ENCODE measurements at places on chromosomes 6 and 20.
A peak's percentile ranks its signal among the peaks of the same experiment; 100 is the strongest.

- no peak for DNase-seq
These were observed 172.5 kb downstream of the HTR1B start for GRCh38 chr6:77290798-77291197.

- DNase-seq, result no peak
These were observed 99.3 kb downstream of the SOBP start for GRCh38 chr6:107589199-107589598.

- DNase-seq, result no peak
These were observed 60.8 kb downstream of the MOCS1 start for GRCh38 chr6:39873439-39873838.

DNA sequence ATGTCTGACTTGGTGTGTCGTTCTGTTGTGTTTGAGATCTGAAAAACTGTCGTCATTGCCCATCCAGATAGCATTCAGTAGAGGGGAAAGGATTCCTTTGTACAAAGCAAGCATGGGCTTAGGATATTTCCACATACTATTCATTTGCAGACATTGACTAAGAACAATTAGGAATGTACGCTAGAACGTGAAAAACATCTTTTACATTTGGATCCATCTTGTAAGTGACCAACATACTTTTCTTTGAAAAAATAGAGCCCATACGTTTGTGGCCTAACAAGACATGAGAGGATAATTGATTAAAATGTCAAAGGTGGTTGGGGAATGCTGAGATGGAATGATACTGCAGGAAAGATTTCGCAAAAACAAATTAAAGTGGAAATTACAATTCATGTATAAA, 225.8 kb upstream of the QKI start:
- DNase-seq, result no peak

- DNase-seq, result no peak
These were observed 26.2 kb downstream of the ADTRP start for GRCh38 chr6:11752360-11752759.

GRCh38 chr6:24897186-24897585, 38.6 kb downstream of the RIPOR2 start:
- DNase-seq, result no peak

DNA sequence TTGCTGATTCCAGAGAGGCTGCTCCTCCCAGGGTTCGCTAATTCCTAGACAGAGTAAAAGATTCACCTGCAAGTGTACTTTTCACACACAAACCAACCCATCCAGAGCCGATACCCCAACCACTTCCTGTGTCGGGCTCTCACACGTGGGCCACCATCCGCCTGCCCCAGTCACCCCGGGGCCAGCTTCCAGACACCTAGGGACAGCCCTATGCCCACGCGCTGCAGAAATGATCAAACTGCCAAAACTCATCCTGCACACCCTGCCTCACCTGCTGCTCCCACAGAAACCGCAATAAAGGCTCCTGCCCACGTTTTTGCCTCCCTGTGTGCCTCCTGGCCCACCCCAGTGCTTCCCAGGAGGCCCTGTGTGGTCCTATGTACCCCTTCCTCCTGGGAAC, 59.5 kb downstream of the PSMG4 start:
- no peak for DNase-seq

DNA sequence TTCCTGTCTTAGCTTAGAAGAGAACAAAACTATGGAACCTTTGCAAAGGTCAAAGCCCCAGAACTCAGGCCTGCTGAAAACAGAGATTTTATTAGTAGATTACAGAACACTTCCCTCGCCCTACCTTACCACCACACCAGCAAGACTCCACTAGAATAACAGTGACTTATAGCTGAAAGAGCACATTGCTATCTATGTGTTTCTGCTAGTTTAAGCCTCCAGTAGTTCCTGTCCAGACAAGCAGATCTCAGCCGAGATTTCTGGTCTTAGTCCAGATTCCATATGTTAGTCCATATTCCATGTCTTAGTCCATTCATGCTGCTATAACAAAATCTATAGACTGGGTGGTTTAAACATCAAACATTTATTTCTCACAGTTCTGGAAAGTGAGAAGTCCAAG, 412.3 kb upstream of the ID4 start:
- DNase-seq, result no peak

DNA sequence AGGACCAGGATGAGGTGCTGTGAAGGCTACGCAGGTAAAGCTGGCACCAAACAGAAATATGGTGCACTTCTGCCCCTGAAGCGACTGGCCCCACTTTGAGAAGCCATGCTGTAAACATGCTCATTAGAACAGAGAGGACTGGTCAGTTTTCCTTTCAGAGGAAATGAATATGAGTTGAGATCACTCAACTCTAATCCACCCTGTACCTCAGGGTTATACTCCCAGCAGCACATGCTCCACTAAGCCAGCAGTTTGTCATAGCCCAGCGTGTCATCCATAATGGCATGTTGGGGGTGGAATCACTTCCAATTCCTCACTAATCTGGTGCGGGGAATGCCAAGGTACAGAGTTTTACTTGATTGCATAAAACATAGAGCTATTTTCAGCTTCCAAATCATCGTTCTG, 98.1 kb downstream of the HIVEP2 start:
- no peak for DNase-seq

- DNase-seq, result peak; percentile 89
These were observed 1.7 kb downstream of the TNXB start for GRCh38 chr6:32107406-32107805.

- DNase-seq, result no peak
These were observed 54.2 kb upstream of the TRIM26 start for GRCh38 chr6:30267423-30267822.

DNA sequence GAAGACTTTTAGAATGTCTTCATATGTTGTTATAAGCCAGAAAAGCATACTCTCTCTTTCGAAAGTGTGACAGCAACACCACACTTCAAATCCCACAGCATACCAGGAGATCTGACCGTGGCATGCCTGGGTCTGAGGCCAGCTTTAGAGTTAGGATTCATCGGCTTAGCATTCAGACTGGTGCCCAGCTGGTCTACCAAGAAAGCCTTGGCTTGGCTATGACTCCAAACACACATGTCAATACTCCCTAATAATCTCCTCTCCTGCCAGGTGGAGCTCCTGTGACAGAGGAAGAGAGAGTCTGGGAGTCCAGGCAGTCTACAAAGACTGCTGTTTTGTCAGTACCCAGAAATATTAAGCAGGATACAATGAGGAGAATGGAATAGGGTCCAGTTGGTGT, 77.1 kb upstream of the MAN1A1 start:
- no peak for DNase-seq

- no peak for DNase-seq
These were observed 1.3 kb downstream of the SLC39A7 start for GRCh38 chr6:33201935-33202334.

DNA sequence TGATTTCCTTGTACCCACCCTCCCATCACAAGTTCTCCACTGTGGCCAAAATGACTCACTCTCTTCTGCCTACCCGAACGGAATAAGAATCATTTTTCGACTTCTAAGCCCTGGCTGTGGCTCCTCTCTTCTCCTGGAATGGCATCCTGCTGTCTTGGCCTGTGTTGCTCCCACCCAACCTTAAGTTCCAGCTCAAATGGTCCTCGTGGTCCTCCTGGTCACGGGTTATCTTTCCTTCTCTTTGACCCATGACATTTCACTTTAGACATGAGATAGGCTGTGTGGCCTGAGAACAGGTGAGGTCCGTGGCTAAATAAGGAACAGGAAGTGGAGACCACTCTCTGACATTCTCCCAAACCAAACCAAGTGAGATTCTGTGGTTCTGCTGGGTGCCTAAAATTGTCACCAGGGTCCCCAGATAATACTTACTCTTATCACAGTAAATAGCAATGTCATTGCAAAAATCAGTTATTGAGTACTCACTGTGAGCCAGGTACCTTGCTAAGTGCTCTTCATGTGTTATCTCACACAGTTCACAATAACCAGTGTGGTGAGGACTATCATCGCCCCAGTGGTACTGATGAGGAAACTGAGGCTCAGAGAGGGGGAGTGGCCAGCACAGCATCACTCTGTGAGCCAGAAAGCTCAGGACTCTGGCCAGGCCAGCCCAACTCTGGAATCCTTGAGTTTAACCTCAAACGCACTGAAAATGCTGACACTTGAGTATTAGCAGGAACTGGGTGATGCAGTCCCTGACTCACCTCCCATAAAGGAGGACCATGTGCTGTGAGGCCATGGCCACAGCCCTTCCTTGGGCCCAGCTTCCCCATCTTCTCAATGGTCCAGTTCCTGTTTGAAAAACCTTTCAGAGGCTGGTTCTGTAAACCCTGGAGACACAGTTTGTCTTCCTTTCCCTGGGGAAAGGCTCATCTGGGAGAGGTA, 74.8 kb upstream of the SIRPA start:
- no peak for DNase-seq

- peak; percentile 43 for DNase-seq
These were observed 122.7 kb downstream of the LY86 start for GRCh38 chr6:6711031-6711785.

- no peak for DNase-seq
These were observed 313.9 kb upstream of the SOX4 start for GRCh38 chr6:21279619-21280018.

DNA sequence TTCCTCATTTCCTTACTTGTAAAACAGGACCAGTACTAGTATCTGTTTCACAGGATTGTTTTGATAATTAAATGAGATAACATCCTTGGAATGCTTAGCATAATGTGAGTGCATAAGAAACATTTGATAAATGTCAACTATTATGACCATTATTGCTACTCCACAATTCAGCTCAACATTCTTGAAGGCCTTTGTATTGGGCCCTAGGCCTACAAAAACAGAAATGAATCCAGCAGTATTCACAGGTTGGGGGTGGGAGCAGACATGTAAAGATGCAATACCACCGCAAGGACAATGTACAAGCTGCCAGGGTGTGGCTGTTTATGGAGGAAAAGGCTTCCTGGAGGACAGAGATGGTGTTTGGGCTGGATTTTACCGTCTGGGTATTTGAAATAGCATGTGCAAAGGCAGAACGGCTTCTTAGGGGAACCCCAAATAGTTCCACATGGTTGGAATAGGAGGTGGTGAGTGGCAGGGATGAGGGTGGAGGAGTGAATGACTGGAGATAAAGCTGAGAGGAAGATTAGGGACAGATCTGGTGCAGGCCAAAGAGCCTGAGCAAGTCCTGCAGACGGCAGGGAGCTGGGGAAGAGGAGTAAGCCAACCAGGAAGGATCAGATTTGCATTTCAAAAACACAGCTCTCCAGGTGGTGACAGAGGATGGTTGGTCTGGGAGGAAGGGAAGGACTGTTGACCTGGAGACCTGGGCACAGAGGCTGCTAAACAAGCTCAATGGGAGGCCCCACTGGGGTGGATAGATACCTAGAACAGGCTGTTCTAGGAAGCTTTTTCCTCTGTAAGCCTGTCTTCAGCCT, 57.0 kb upstream of the EPB41L1 start:
- no peak for DNase-seq

DNA sequence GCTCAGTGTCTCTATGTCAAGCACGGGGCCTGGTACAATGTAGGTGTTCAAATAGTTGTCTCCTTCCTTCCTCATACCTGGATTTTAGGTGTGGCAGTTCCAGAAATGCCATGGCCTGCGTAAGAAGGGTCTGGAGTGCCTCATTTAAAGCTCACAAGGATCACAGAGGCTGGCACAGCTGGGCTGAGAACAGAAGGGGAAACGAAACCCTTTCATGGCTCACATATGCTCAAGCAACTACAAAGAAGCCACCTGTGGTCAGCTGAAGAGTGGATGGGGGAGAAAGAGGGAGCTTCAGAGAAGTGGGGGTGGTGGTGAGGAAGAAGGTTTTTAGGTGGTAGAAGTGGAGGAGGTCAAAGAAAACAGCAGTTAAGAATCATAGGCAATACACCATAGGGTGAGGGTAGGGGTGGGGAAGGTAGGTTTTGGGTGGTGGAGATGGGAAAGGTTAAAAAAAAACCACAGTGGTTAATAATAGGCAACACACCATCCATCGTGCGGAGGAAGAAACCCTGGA, 17.0 kb upstream of the TOP1 start:
- DNase-seq, result no peak

- no peak for DNase-seq
These were observed 11.2 kb upstream of the HEY2 start for GRCh38 chr6:125738276-125738675.

GRCh38 chr20:34536798-34537394, 20.7 kb downstream of the DYNLRB1 start:
- peak; percentile 49 for DNase-seq

DNA sequence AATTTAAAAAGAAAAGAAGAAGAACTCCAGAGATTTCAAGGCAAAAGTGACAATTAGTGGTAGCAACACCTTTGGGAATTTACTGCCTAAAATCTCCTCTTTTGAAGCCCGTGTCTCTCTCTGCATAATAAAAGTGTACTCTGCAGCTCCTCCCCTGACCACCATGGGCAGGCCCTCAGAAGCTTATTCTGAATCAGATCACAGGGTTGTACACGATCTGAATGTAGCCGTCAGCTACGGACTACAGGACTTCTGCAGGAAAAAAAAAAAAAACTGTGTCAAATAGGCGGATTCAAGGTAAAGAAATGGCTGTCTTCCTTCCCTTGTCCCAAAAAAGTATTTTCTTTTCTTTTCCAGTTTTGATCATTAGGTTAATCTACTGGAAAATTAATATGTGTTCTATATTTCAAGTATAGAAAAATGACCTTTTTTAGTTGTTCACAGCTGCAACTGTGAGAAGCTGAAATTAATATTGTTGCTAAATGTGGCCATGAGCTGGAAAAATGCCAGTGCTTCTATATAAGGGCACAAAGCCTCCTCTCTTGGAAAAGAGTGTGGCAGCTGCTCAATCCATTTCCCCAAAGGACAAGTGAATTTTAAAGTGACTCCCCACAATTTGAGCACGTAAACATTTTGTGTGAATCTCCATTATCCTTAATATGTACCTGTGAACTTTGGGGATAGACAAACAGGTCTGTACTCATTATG, 397.4 kb downstream of the C6orf118 start:
- DNase-seq, result no peak

DNA sequence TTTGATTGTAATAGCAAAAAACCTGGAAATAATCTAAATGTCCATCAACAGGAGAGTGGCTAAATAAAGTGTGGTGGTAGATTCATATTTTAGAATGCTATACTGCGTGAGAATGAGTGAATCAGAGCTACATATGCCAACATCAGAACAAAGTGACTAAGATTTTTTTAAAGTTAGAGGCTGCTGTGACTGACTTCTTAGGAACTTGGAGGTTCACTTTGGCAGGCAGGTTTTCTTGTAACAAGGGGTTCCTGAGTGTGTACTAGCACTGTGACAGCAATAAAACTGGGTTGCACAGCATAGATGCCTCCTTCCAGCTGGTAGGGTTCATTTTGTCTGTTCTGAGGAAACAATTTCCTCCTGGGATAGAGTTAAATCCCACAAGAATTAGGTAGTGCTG, 75.3 kb upstream of the ENPP5 start:
- DNase-seq, result no peak

DNA sequence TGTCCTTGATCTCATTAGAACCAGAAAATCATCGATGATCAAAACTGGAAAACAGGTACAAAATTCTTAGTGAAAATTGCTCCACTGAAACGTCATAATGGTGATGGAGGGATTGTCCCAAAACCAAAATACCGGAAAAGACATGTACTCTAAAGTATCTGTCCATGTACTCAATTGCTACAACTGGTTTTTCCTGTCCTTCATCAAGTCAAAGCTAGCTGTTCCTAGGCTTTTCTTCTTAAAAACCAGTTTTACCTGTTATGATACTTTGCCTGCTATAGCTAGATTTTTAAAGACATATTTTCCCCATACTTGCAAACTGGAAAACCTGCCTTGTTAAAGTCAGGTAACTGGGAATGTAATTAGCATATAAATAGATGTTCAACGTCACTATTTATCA, 50.5 kb upstream of the LRRC1 start:
- DNase-seq, result no peak

- DNase-seq, result no peak
These were observed 177.7 kb upstream of the MCHR2 start for GRCh38 chr6:100171533-100172321.

- DNase-seq, result no peak
These were observed 385.2 kb upstream of the ARID1B start for GRCh38 chr6:156391977-156392376.

Measured in hematopoietic multipotent progenitor cell treated with erythropoietin and hydrocortisone succinate and interleukin-3 and kit ligand, for 15 days (in vitro differentiated cells).